ENCODE measurements at places on chromosomes 2 and 18.

GRCh38 chr2:236536727-236537398 lies 32.8 kb upstream of the ACKR3 start:
- no peak for DNase-seq

DNA sequence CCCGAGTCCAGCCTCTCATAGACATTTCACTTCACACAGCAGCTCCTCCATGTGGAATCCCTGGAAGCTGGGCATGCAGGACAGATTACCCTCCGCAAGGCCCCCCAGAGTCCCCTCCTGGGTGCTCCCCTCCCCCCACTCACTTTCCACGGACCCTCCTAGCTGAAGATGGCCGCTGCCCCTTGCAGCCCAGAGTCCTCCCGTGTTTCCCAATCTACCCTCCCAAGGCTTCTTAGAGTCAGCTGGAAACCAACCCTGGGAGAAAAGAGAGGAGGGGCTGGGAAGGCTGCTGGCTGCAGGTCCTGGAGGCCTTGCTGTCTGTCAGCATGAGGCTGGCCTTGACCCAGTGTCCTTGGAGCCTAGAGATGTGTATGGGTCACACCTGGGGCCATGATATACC lies 49.0 kb upstream of the HAAO start:
- DNase-seq, result no peak

- DNase-seq, result no peak
Observed at GRCh38 chr2:223943561-223944008, 1.6 kb downstream of the WDFY1 start.

DNA sequence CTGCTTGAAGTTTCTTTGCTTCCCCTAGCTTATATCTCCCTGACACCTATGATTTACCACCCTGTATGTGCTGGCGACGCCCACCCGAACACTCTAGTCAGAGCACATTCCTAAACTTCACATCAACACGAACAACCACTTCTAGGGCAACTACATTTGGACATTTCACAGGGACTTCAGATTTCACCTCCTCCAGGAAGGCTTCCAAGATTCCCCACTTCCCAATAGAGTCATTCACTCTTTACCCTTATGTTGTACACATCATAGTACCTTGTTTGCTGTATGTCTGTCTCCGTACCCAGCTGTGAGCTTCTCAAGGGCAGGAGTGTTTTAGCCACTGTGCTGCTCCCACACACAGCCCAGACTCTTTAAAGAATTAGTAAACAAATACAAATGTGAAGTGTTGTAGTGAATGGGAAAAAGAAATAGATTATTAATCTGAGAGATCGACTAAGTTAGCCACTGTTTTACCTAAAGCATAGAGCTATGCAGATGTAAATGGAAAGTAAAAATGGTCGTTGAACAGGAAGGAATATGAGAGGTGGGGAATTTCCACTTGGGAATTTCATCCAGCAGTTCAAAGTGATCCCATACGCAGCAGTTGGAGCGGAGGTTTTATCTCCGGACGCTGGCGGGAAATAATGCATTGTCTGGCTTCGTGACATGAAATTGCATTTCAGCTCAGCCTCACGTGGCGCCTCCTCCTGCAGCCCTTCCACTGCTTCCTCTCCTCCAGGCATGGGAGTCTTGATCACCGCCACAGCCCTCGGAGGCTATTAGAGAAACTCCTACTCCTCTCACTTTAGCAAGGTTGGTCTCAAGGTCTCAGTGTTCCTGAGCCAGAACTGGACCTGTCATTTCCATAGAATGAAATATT lies 233.4 kb upstream of the COPS8 start:
- DNase-seq, result no peak

DNA sequence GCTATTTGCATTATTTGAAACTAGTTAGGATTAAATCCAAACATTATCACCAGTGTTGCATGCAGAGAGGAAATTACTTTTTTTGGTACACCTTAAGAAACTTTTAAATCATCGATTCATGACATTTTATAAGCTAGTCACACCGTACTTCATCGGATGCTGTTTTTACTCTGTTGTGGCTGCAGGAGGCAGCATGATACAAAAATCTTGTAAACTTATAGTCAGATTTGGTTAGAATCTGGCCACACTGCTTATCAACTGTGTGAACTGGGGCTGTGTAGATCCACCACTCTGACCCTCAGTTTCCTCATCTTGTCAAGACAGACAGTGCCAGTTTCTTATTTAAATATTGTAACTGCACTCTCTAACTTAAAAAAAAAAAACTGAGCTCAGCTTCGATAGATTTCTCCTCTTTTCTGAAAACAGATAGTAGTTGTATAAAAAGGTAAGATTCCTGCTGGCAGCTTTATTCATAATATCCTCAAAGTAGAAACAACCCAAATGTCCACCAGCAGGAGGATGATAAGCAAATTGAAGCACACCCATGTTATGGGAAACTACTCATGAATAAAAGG lies 77.8 kb downstream of the RAPGEF4 start:
- no peak for DNase-seq

All from NCI-H2171 treated with DMSO at 0.1 percent for 48 hours (cell line).